ENCODE measurements at places on chromosomes 11 and 22. TPM values are rescaled to one million over a fixed set of nuclear protein-coding genes. Genes with fewer than 3 reads are reported as not detected.

RAG2 gene
- not detected for total RNA-seq

TMEM45B gene
- 3.1 TPM for total RNA-seq

GRCh38 chr22:47580121-47580520, 817.7 kb downstream of the TBC1D22A start:
- no peak for DNase-seq

GRCh38 chr11:119585043-119585781, 143.8 kb downstream of the NECTIN1 start:
- DNase-seq: no peak
